ENCODE measurements at places on chromosomes 11 and 22.

DNA sequence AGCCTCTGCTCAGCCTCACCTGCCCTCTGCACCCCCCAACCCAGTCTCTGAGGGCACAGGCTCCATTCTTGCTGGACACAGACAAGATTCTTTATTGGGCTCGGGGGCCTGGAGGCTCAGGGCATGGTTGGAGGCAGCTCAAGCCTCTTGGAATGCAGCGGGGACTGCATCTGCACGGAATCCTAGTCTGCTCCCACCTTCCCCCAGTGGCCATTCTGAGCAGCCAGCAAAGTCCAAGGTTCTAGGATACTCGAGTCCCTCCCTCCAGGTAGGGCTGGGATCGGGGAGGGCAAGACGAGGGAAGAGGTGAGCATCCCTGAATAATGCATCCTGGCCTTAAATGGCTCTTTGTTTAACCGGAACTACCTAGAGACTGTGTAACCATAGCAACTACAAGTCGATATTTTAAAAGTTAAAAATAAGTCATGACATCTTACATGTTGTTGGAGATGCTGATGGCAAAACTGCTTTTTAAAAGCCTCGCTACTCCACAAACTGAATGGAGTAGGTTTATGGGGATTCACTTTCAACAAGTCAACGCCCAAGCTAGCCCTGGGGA, 10.7 kb upstream of the IGSF22 start:
- no peak for DNase-seq

GRCh38 chr11:134978388-134979088, 566.5 kb upstream of the B3GAT1 start:
- no peak for DNase-seq

- DNase-seq, result no peak
Observed at GRCh38 chr11:46694072-46694471, 6.3 kb downstream of the ARHGAP1 start.

GRCh38 chr11:115616971-115617370, 112.8 kb upstream of the CADM1 start:
- DNase-seq, result no peak

DNA sequence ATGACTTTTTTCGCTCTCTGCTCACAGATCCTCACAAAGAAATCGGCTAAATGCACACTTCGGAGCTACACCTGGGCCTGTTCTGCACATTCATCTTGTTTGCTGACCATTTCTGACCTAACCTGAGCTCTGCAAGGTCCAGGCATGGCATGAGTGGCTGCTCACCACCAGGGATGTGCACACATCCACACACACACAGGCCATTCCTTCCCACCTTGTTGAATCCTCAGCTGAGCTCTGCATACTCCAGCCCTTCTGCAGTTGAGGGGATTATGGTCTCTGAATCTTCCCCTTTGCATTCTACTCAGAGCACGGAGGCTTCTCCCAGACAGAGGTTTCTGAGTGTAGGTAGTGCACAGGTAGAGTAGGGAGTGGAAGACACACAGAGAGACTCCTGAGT, 411.9 kb upstream of the B3GAT1 start:
- DNase-seq, result no peak

GRCh38 chr22:43854786-43855271, 7.5 kb downstream of the SULT4A1 start:
- no peak for DNase-seq

- no peak for DNase-seq
Observed at GRCh38 chr11:112748713-112749543, 212.3 kb upstream of the NCAM1 start.

- no peak for DNase-seq
Observed at GRCh38 chr11:63369165-63369970, at the start of gene SLC22A9. Gene SLC22A9 (plus strand): TSS chr11:63369785. CDS start chr11:63370057, 272 bp downstream.

DNA sequence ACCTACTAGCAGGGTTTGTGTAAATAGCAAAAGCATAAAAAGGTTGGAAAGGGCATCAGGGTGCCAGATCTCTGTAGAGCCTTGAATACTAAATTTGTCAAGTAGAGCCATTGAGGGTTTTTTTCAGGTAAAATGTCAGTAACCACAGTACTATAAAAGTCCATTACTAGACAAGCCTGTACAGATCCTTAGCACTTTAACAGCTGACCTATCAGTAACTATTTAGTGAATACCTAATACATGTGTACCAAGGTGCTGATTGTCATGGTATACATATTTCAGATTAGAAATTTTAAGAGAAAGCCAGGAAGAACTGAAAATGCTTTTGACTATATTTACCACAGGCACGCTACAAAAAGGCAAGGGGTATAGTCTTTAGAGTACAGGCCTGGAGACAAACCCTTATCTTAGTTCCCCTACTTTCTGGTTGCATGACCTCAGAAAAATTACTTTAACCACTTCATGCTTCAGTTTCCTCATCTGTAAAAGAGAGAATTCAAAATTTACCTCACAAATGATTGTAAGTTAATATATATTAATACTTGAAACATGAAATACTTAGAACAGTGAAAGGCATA, 57.9 kb downstream of the RAB38 start:
- DNase-seq, result peak; percentile 20

- DNase-seq, result no peak
Observed at GRCh38 chr22:38987171-38987895, 5.2 kb downstream of the APOBEC3B start.

DNA sequence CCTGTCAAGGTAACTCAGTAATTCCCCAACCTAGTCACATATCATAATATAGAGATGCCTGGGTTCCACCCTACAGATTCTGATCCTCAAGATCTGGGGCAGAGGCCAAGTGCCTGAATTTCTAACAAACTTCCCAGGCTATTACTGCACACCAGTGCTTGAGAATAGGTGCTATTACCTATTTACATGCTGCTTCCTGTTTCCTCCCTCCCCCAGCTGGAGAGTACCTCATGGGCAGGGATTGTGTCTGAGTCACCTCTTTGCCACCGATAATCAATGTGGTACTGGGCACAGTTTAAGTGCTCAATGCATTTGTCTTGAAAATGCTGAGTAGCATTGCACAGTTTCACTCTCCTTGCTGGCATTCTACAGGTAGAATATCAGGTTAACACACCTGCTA, 582.2 kb upstream of the CADM1 start:
- no peak for DNase-seq

- no peak for DNase-seq
Observed at GRCh38 chr11:43818220-43818619, 62.4 kb upstream of the ALKBH3 start.

- DNase-seq, result peak; percentile 39
Observed at GRCh38 chr11:76623171-76623883, 47.2 kb downstream of the LRRC32 start.

GRCh38 chr11:47863189-47863897, 15.2 kb upstream of the NUP160 start:
- peak; percentile 64 for DNase-seq

- DNase-seq, result peak; percentile 65
Observed at GRCh38 chr22:50305923-50306566, 1.4 kb downstream of the PLXNB2 start.

- no peak for DNase-seq
Observed at GRCh38 chr22:23068096-23068831, 2.1 kb upstream of the GNAZ start.

DNA sequence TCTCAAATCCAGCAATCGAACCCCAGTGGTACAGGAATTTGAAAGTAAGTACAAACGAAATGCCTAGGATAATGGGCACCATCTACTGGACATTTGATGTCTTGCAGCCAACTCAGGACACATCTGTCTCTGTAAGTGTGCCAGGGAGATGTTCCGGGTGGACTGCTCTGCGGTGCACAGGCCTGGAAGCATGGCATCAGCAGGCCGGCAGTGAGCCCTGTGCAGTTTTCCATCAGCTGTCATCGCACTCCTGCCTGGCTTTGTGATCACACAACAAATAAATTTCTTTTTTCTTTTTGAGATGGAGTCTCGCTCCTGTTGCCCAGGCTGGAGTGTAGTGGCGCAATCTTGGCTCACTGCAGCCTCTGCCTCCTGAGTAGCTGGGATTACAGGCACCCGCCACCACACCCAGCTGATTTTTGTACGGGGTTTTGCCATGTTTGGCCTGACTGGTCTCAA, 71.0 kb downstream of the JAM3 start:
- peak; percentile 82 for DNase-seq

DNA sequence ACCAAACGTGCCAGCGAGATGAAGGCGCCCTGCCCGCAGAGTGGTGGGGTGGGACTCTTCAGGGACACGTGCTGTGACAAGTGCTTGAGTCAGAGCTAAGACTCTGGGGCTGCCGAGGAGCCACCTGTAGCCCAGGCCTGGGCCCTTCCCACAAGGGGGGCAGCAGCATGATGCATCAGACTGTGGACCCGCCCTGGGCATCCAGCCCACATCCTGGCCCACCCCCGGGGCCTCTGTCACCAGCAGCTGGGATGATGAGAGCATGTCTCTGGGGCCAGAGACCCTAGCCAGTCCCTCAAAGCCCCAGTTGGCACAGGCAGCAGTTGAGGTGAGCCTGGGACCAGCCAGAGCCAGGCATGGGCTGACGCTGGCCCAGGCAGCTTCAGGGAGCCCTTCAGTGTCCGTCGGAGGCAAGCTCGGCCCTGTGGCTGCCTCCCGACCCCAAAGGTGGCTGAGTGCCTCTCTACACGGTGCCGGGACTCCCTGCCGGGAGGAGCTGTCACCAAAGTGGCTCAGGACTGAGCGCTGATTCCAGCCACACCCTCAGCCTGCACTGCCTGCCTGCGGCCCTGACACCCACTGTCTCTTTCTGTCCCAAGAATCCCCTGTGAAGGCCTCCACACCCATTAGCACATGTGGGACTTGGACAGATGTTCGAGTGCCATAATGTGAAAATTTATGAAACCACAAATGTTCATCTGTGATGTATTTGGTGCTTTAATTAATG, 41.3 kb downstream of the CDKN1C start:
- no peak for DNase-seq

- DNase-seq, result no peak
Observed at GRCh38 chr22:21966643-21967516, 14.2 kb upstream of the PPM1F start.

DNA sequence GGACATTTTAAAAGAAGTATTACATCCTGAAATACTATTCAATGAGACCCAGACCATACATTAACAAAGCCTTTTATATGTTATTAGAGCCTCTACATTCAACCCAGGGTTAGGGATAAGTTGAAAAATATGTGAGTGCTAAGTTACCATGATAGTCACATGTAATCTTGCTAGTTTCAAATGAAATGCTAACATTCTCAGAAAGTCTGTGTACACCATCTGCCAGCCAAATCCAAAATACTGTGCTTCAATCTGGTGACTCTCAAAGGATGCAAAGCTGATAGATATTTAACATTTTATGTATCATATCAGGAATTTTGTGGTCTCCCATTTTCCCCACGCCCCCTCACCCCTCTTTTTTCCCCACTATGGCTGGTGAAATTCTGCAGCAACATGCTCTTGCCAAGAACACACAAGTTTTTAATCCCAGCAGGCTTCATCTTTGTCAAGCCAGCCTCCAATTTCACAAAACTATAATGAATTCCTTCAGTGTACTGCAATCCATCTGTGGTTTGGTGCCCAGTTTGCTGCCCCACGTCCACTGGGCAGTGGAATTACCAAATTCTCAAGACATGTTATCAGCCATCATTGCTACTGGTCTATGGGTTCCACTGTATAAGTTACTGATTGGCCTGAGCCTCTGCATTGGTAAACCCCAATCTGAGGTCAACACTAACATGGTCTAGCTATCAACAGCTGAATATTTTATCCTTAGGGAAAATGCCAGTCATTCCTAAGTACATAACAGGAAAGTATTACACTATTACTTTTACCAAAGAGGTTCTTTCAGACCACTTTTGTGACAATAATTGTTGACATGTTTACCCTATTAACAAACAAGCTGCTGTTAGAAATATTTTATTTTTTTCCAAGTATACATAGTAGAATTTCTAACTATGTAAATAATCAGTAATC, 1.5 kb upstream of the PICALM start:
- DNase-seq, result no peak

- DNase-seq, result peak; percentile 0
Observed at GRCh38 chr11:72808331-72808798, 5.8 kb upstream of the ATG16L2 start.

DNA sequence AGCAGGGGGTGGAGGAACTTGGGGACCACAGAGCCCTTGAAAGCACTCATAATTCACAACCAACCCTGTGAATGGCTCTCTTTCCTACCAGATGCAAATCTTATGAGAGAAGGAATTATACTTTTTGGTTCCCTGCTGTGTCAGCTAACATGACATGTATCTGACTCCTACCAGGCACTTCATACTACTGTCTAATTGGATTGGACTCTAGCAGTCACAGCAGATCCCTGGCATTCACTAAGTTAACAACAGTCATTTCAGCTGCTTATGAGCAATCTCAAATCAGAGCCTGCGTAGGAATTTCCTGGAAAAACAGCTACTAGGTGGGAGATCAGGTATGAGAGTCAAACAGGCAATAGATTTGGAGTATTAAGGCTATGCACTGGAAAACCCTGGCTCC, 11.1 kb upstream of the ENDOD1 start:
- no peak for DNase-seq

DNA sequence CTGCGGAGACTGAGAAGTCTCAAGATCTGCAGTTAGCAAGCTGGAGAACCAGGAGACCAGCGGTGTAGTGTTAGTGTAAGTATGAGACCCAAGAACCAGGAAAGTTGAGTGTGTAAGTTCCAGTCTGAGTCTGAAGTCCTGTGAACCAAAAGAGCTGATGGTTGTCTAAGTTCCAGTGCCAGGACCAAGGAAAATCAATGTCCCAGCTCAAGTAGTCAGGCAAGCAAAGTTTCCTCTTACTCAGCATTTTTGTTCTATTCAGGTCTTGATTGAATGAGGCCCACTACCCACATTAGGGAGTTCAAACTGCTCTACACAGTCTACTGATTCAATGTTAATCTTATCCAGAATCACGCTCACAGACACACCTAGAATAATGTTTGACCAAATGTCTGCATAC, 11.0 kb downstream of the USP28 start:
- no peak for DNase-seq

GRCh38 chr11:24324211-24324610, 172.6 kb upstream of the LUZP2 start:
- no peak for DNase-seq

- no peak for DNase-seq
Observed at GRCh38 chr11:129989149-129989813, 13.4 kb downstream of the PRDM10 start.

DNA sequence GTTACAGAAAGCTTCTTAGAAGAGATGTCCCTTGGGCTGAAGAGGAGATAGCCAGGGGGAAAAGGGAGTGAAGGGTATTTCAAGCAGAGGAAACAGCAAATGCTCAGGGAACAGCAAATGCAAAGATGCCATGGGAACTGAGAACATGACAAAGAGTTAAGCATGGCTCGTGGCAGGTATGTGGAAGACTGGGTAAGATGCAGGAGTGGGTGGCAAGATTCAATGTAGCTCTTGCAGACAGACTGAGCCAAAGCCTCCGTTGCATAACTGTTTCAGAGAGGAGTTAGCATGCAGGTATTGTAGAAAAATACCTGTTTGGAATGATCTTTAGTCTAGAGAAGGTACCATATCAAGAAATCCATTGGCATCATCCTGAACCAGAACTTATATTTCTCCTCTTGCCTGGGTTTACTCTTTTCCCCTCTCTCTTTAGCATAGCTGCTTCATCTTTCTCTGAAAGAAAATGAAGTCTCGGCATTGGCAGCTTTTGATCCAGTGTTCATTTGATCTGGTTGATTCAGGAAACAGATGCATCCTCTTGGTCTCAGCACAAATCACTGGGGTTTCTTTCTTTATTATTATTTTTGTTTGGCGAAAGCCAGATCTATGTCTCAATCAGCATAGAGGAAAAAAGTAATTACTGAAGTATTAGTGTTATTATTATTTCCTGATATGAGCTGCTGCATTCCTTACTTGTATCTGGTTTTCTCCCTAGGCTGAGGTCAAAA, 41.7 kb upstream of the NUP160 start:
- no peak for DNase-seq
